ENCODE measurements at places on chromosomes 5 and 9. TPM values are rescaled to one million over a fixed set of nuclear protein-coding genes. Genes with fewer than 3 reads are reported as not detected.
A peak's percentile ranks its signal among the peaks of the same experiment; 100 is the strongest.

The DPP7 gene
- total RNA-seq: 248 TPM

The ANKRD31 gene
- total RNA-seq: 0.23 TPM

The SLC25A25 gene
- total RNA-seq: 17.2 TPM

The CENPK gene
- total RNA-seq: 97.8 TPM

- no peaks in the 10 kb centered on the region for H3K4me1 ChIP-seq
- no peak overlapping the region for H3K4me3 ChIP-seq
- H3K27me3 ChIP-seq: peaks cover 9% of the 10 kb centered on the region
These were observed 65.4 kb upstream of the HAND1 start for GRCh38 chr5:154543380-154543779.

DNA sequence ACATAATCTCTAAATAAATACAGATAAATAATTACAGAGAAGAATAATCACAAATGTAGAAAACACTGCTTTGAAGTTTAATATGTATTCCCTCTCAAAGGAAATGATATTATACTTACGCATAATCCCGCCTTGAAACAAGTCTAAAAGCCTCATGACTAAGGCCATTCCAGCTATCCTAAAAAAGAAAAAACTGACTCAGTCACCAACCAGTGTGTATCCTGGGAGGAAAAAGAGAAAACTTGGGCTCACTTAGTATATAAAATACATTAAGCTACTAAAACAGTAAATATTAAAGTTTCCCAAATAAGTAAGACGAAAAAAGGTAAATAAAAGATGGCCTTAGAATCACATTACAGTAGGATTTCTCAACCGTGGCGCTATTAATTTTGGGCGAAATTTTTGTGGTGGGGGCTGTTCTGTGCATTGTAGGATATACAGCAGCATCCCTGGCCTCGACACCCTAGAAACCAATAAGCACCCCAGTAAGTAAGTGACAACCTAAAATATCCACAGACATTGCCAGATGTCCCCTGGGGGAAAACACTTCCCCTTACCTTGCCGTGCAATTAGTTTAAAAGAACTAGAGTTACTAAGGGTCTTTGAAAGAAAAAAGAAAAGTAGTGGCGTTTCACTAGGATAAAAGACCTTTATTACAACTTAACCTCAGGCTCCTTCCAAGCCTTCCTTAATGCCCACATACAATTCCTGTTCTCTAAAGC lies 1.1 kb downstream of the HSPA9 start:
- H3K4me3 ChIP-seq: peak overlapping the region; percentile 92
- DNase-seq: no peak
- no peaks in the 10 kb centered on the region for H3K27me3 ChIP-seq
- H3K4me1 ChIP-seq: peaks cover 37% of the 10 kb centered on the region

DNA sequence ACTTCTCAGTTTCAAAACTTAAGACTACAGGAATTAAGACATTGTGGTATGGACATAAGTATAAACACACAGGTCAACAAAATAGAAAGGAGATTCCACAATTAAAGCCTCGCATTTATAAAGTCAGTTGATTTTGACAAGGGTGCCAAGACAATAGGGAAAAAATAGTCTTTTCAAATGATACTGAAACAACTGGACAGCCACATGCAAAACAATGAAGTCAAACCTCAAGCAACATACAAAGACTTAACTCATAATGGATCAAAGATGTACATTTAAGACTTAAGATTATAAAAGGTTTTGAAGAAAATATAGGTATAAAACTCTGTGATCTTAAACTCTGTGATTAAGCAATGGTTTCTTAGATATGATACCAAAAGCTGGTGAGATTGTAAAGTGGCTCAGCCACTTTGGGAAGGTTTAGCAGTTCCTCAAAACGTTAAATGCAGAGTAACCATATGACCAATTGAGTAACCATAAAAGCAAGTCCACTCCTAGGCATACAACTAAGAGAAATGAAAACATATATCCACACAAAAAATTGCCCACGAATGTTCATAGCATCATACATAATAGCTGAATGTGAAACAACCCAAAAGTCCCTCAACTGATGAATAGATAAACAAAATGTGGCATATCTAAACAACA lies 22.0 kb downstream of the HINT1 start:
- no peak overlapping the region for H3K4me3 ChIP-seq
- no peaks in the 10 kb centered on the region for H3K36me3 ChIP-seq
- no peaks in the 10 kb centered on the region for H3K27me3 ChIP-seq
- H3K4me1 ChIP-seq: peaks cover 2% of the 10 kb centered on the region
- no peak for DNase-seq

GRCh38 chr5:112338681-112339337 lies 80.3 kb downstream of the EPB41L4A start:
- H3K4me1 ChIP-seq: no peaks in the 10 kb centered on the region
- no peak overlapping the region for H3K4me3 ChIP-seq
- no peaks in the 10 kb centered on the region for H3K36me3 ChIP-seq
- no peak for DNase-seq
- H3K27me3 ChIP-seq: peaks cover 14% of the 10 kb centered on the region

DNA sequence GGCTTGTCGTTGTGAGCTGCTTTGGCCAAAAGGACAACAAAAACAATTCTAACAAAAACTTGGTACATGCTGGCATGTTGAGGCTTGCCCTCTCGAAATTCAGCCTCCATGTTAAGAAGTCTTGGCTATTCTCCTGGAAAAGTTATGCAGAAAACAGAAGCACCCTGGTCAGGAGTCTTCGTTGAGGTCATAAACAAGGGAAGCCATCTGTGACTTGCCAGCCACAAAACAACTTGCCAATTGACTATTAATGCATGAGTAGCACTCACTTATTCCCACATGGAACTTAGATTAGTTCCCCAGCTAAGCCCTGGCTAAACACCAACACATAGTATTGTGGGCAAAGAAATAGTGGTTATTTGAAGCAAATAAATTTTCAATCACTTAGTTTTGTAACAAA lies 521.0 kb upstream of the CHD1 start:
- no peak overlapping the region for H3K4me3 ChIP-seq
- H3K4me1 ChIP-seq: no peaks in the 10 kb centered on the region
- no peak overlapping the region for H3K27ac ChIP-seq
- no peak for DNase-seq

GRCh38 chr5:152549709-152550108 lies 144.6 kb upstream of the NMUR2 start:
- H3K27ac ChIP-seq: no peak overlapping the region
- H3K4me3 ChIP-seq: no peak overlapping the region
- no peak for DNase-seq
- H3K27me3 ChIP-seq: no peaks in the 10 kb centered on the region
